ENCODE measurements at places on chromosomes 2 and 18.

DNA sequence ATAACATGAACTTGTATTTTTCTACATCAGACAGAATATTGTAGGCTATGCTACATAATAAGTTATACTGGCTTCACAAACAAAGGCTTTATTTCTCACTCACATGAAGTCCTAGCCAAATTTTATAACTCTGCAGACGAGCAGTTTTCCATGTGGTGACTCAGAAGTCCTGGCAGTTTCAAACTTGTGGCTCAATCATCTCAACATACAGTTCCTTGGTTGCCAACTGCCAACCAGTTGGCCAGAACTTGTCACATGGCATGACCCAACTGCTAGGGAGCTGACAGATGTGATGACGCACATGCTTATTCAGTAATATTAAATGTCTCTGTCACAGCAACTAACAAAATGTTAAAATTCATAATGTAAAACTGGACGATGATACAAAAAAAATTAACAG lies 63.8 kb upstream of the ZC3H15 start:
- peak; percentile 85 for DNase-seq

GRCh38 chr2:122980671-122981070 lies 1044.4 kb upstream of the CNTNAP5 start:
- no peak for DNase-seq

- no peak for DNase-seq
These were observed 60.4 kb upstream of the SLC35G4 start for GRCh38 chr18:11548916-11549551.

DNA sequence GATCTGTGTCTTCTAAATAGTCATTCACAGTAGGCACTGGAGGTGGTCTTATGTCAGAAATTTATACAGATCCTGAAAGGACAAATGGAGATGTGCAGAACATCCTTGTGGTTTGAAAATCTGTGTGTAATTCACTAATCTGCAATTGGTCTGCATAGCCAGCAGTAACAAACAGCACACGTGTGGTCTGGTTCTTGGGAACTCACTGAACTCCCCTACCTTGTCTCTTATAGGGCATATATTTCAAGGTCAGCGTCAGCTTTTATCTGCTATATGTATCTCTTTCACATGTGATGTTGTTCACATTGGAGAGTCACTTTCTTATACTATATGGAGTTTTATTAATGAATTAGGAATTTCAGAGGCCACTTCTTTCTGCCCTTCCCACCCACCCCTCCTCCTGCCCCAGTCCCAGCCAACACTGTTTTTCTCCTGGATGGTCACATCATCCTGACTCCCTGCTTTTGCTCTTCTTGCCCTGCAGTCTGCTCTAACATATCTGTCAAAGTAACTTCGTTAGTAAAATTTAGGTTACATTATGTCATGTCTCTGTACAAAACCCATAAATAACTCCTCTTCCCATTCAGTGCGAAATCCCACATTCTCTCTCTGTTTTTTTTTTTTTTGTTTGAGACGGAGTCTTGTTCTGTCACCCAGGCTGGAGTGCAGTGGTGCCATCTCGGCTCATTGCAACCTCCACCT lies 35.4 kb upstream of the CABYR start:
- no peak for DNase-seq

DNA sequence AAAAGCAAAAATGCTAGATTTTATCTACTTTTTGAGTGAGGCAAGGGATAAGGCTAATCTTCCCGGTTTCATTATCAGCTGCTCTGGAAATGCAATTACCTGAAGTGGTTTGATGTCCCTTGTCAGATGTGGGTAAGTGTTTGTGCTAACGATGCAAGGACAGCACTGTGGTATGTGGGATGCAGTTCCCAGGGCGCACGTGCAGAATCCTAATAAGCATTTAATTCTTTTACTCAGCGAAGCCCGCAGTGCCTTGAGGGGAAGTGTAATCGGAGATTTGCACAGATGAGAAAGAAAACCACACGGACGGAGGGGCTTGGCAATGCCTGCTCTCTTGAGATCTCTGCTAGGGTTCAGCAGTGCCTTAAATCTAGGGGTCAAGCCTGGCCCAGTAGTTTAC lies 108.5 kb upstream of the LYPD6 start:
- DNase-seq: no peak

DNA sequence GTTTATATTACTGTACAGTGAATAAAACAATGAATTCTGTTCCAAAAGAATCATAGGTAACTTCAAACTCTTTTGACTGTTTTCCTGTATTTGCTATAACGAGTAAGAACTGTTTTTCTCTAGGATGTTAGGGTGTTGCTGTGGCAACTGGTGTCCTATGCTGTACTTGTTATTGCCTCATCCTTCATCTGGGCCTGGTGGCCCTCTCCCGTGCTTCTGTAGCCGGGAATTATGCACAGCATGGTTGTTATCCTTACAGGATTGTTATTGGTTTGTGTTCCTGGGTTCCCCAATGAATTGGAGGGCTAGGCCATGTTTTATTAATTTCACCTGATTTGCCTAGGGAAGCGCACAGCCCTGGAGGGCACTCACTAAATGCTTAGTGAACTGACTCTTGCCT lies 279.2 kb downstream of the PTPRM start:
- DNase-seq: no peak

DNA sequence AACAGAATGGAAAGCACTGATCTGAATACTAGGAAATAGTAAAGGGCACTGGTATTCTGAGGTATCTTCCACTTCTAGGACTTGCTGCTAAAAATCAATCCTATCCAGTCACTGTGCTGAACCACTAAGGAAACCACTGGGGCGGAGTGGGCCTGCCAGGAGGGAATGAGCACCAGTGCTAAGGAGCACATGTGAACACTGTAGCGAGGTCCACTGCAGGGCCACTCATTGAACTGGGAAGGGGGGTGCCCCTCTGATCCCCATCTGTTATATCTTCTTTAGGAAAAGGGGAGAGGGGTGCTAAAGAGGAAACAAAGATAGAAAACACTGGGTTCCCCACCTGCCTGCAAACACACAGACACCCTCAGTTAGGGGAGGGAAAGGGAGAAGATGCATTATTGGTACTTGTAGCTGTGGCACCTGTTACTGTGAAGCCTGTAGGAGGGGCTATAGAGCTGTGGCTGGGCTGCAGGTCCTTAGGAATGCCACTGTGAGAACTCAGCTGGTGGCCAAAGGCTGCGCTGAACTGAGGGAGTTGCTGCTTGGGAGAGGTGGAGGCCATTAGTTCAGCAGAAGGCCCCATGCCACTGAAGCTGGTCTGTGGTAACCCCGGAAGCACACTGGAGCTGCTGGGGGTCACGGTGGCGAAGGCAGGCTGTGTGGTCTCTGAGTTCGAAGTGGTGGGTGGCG lies 81.8 kb downstream of the INO80D start:
- no peak for DNase-seq

- DNase-seq: no peak
These were observed 45.0 kb upstream of the CREB1 start for GRCh38 chr2:207484444-207485391.

GRCh38 chr2:215419113-215419512 lies 16.8 kb downstream of the FN1 start:
- DNase-seq: no peak

DNA sequence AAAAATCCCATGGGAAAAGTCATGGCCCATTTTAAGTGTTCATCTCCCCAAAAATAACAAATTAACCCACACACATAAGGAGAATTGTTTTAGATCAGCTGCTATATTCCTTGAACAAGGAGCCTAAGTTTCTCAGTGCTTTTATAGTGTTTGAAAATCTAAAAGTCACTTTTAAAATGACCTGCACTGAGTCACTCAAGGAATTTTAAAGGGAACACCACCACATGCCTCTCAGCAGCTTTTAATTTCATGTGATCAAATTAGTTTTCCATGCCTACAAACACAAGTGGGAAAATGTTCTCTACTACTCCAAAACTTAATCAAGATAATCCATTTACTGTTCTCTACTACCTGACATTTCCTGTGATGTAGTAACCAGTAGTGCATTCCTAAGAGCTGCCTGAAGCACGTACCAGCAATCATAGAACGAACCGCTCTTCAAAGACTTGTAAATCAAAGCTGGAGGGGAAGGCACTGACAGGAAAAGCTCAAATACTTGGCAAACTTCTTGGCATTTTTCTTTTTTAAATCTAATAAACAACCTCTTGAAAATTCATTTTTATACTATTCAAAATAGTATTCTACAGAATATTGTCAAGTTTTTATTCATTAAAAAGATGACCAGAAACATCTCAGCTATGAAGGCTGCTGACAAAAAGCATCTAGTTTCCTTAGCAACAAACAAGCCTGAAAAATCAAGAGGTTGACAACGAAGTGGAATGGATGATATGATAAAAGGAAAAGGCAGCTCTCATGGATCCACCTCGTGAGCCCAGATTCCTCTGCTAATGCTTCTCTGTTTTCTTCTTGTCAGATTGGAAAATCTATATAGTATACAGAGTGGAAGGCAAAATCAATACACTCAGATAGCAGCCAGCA lies 37.2 kb downstream of the LRPPRC start:
- no peak for DNase-seq

- DNase-seq: no peak
These were observed 208.4 kb upstream of the SMAD2 start for GRCh38 chr18:48138660-48139430.
